Activated naive CD8-positive, alpha-beta T cell treated with anti-CD3 and anti-CD28 coated beads, Interleukin-2, amount 10 ng/mL, durations not matched to agents 7 days and 5 days (primary cell): ENCODE measurements at places on chromosomes 7 and 10.

DNA sequence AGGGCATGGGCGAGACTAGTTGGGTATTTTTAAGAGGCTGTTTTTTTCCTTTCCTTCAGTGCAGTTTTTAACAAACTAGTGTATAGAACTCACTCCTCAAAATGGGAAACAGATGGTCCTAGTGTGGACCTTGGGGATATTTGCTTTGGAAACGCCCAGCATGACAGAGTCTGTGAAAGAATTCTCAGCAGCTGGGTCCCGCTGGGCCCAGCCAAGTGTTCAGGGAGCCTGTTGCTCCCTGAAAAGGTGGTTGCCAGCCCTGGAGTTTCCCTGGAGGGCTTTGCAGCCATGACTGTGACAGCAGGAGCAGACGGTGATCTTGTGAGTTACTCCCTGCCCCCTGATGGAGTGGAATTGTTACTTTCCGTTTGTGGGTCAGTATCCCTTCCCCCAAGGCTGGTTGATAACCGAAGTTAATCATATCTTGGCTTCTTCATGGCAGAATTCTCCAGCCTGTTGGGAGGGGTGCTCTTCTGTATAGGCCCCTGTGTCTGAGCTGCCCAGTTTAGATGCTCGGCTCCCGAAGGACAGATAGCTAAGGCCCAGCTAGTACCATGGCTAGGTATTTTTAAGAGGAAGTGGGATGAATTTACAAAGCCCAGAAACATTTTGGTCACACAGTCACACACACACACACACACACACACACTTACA, 278.6 kb upstream of the HABP2 start:
- no peak for DNase-seq

DNA sequence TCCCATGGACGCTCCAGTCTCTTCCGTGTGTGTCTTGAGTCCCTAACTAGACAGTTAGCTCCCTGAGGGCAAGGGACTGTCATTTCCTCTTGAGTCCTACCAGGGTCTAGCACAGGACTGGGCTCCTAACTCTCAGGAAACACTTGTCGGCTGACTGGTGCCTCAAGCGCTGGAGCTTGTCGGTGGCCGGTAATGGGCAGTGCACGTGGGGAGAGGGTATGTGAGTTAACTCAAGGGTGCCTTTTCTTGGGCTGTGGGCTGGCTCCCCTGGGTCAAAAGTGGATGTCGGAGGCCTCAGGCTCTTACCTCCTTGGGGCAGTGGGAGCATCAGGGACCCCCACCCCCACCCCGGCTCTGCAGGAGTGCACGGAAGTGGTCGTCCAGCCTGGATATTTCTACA, 32.9 kb downstream of the ZNF775 start:
- DNase-seq, result no peak

- no peak for DNase-seq
Measured at GRCh38 chr10:75982611-75983369, 551.4 kb downstream of the LRMDA start.

GRCh38 chr10:102777711-102778453, 34.1 kb downstream of the WBP1L start:
- no peak for DNase-seq

GRCh38 chr7:81515009-81515408, 254.8 kb downstream of the HGF start:
- no peak for DNase-seq

- no peak for DNase-seq
Measured at GRCh38 chr7:46908770-46909169, 673.1 kb downstream of the TNS3 start.

DNA sequence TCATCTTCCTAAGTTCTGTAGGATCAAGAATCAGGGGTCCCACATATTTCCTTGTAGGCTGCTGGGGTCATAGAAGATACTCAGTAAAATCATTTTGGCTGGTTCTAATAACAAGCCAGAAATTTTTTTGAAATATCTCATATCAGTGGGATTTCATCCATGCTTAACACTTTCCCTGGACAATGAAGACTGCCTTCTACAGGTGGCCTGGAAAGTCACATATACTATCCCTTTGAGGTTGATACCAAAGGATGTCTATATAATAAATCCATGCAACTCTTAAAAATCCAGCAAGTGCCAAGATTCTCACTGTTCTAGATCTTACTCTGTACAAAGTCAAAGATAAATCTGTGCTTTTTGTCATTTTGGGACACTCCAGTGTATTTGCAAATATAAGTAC, 225.8 kb upstream of the NEBL start:
- no peak for DNase-seq

DNA sequence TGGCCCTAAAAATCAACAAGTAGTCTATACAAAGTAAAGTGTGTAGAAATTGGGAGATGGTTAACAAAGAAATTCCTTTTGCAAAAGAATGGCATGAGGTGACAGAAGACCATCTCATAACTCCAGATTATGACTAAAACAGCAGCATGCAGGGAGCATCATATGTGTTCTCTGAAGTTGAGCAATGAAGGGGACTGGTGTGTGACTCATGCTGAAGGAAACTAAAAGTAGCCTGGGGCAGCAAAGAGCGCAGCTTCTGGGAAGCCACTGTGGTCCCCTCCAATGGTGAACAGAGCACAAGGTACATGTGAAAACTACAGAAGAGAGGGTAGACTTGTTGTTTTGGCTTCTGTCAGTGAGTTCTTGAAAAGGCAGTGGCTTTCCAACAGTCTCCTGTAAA, 133.4 kb downstream of the MACC1 start:
- no peak for DNase-seq

GRCh38 chr7:149838992-149839408, 825 bp downstream of the ZNF862 start:
- no peak for DNase-seq

- DNase-seq, result no peak
Measured at GRCh38 chr7:149595541-149595940, 97.9 kb upstream of the ZNF746 start.

DNA sequence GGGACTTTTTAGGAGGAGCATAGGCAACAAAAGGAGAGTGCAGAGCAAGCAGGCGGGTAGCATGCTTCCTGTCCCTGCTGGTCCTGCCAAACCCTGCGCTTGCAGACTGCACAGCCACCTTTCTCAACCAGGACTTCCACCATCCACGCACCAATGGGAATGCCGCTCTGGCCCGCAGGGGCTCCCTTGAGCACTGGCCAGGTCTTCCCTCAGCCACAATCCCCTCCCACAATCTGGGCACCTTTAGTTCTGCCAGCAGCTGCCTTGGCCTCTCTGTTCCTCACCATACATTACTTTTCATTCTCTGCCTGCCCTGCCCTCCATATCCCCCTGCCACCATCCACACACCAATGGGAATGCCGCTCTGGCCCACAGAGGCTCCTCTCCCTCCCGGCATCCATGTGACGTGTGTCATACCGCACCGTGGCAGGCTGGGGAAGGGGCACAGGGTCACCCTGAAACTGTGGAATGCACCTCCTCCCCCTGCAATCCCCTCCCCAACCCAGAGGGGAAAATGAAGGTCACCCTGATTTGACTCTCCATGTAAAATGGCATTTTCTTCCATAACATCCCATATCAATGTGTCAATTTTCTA, 97.3 kb upstream of the MACROH2A2 start:
- DNase-seq, result no peak

GRCh38 chr10:33150889-33151288, 183.6 kb downstream of the NRP1 start:
- DNase-seq, result no peak

- no peak for DNase-seq
Measured at GRCh38 chr7:67610897-67611296, 614.3 kb downstream of the TYW1 start.

- DNase-seq, result no peak
Measured at GRCh38 chr7:15461576-15461975, 100.2 kb downstream of the AGMO start.

- no peak for DNase-seq
Measured at GRCh38 chr7:73382934-73383503, 50.6 kb upstream of the FZD9 start.

- DNase-seq, result no peak
Measured at GRCh38 chr7:39375047-39375873, 190.9 kb upstream of the YAE1 start.

GRCh38 chr10:82757901-82758300, 882.9 kb downstream of the NRG3 start:
- no peak for DNase-seq

GRCh38 chr7:10798044-10798443, 175.6 kb upstream of the PHF14 start:
- no peak for DNase-seq

DNA sequence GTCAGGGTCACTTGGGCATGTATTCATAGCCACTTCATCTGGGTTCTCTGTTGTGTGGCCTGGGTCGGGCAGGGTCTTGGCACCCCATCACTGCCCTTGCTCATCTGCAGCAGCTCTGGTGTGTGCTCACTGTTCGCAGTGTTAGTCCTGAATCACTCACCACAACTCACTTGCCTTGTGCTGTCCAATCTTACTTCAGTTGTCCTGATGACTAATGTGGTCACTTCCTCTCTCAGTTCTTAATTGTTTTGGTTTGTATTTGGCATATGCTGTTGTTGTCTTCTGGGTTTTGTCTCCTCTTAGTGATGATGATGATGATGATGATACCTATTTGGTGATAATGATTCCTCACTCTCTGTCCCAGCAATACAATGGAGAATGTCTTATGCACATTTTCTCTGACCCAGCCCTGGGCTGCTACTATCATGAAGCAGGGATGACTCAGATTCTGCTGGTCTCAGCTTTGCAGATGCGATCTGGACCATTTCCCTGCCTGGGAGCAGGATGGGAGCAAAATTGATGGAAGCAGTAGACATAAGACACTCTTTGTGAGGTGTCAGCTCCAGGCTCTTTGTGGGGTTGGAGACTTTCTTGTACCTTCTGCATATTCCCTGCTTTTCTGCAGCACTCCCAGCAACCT, 17.0 kb downstream of the ADRA2A start:
- DNase-seq, result no peak

GRCh38 chr7:127978421-127978820, 52.8 kb downstream of the LRRC4 start:
- DNase-seq, result no peak
